ENCODE measurements at places on chromosomes 4 and X. TPM values are rescaled to one million over a fixed set of nuclear protein-coding genes. Genes with fewer than 3 reads are reported as not detected.

Gene TDO2
- total RNA-seq: 0.38 TPM

Gene AMTN
- not detected for total RNA-seq

Gene CYSLTR1
- not detected for total RNA-seq

Gene ADH1A
- not detected for total RNA-seq

Gene HSFX2
- 0.29 TPM for total RNA-seq

Gene GABRQ
- 0.27 TPM for total RNA-seq

Gene KCTD8
- not detected for total RNA-seq

Gene OPRPN
- total RNA-seq: not detected

Gene TMEM255A
- 0.43 TPM for total RNA-seq

Gene PDGFC
- total RNA-seq: 4.3 TPM

Gene NOP14
- 26.3 TPM for total RNA-seq

Gene CTAG1A
- not detected for total RNA-seq

Gene RHOXF2
- not detected for total RNA-seq

Gene ZMAT1
- total RNA-seq: 0.05 TPM

Gene CLDN22
- not detected for total RNA-seq

Gene DCAF8L2
- total RNA-seq: not detected

Gene CXCL9
- not detected for total RNA-seq

Gene RHOXF2B
- total RNA-seq: not detected

Gene SLITRK2
- not detected for total RNA-seq

Gene TCEAL2
- total RNA-seq: not detected

Gene GPR173
- not detected for total RNA-seq

Gene ATP10D
- 3.1 TPM for total RNA-seq

All from A549 treated with GW870086 at 1 μM for 4 hours (cell line).